ENCODE measurements at places on chromosomes 3 and 15. TPM values are rescaled to one million over a fixed set of nuclear protein-coding genes. Genes with fewer than 3 reads are reported as not detected.

STRA6 gene
- total RNA-seq = not detected

RTP1 gene
- not detected for total RNA-seq

ATP8B4 gene
- 2.0 TPM for total RNA-seq

TRIM42 gene
- not detected for total RNA-seq

VPS8 gene
- total RNA-seq = 33.7 TPM

ELL3 gene
- 1.2 TPM for total RNA-seq

ARPIN gene
- not detected for total RNA-seq

CHRM5 gene
- not detected for total RNA-seq

SLC22A14 gene
- total RNA-seq = not detected

KIF23 gene
- 73.1 TPM for total RNA-seq

FANCD2OS gene
- total RNA-seq = not detected

MNS1 gene
- 0.57 TPM for total RNA-seq

ZNF662 gene
- total RNA-seq = 1.5 TPM

SNTN gene
- total RNA-seq = not detected

STRIT1 gene
- total RNA-seq = not detected

CAMK1 gene
- total RNA-seq = 19.5 TPM

RGMA gene
- total RNA-seq = 0.69 TPM

HEXA gene
- 49.3 TPM for total RNA-seq

GOLGA8O gene
- not detected for total RNA-seq

ELP6 gene
- 33.1 TPM for total RNA-seq

CISH gene
- total RNA-seq = 138 TPM

UBE2E2 gene
- total RNA-seq = 11.6 TPM

KNSTRN gene
- total RNA-seq = 62.1 TPM

MEX3B gene
- total RNA-seq = 0.57 TPM

CHSY1 gene
- total RNA-seq = 21.8 TPM

LRRIQ4 gene
- 0.12 TPM for total RNA-seq

NCKIPSD gene
- total RNA-seq = 27.3 TPM

FBXL22 gene
- 0.43 TPM for total RNA-seq

UBE2Q2 gene
- 15.4 TPM for total RNA-seq

DRD3 gene
- not detected for total RNA-seq

TRH gene
- not detected for total RNA-seq

ZBED2 gene
- total RNA-seq = 394 TPM

SOX2 gene
- not detected for total RNA-seq

INTS14 gene
- total RNA-seq = 41.2 TPM

AGBL1 gene
- total RNA-seq = not detected

GOLGA8S gene
- not detected for total RNA-seq

NEDD4 gene
- 29.1 TPM for total RNA-seq

SLC25A38 gene
- total RNA-seq = 21.0 TPM

UBA7 gene
- 97.7 TPM for total RNA-seq

CX3CR1 gene
- total RNA-seq = not detected

RAB7A gene
- total RNA-seq = 222 TPM

TMEM45A gene
- 0.22 TPM for total RNA-seq

SYNPR gene
- not detected for total RNA-seq

CCDC9B gene
- 2.2 TPM for total RNA-seq

CLDN18 gene
- total RNA-seq = not detected

GOLGA6L7 gene
- not detected for total RNA-seq

MCF2L2 gene
- 1.7 TPM for total RNA-seq

PDZRN3 gene
- not detected for total RNA-seq

LRTM1 gene
- not detected for total RNA-seq

CIDEC gene
- total RNA-seq = not detected
